Stimulated activated CD4-positive, alpha-beta T cell treated with anti-CD3 and anti-CD28 coated beads, Interleukin-1b, Interleukin-23, amount 100 ng/mL, for 48 hours (primary cell): ENCODE measurements at places on chromosomes 4 and X.

DNA sequence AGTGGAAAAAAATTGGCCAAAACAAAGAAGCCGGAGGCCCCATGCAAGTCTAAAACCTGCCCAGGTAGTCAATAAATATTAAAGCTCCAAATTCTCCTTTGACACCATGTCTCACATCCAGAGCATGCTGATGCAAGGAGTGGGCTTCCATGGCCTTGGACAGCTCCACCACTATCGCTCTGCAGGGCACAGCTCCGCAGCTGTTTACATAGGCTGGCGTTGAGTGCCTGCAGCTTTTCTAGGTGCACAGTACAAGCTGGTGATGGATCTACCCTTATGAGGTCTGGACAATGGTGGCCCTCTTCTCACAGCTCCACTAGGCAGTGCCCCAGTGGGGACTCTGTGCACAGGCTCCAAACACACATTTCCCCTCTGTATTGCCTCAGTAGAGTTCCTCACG, 84.2 kb upstream of the LANCL3 start:
- DNase-seq = no peak

GRCh38 chr4:156073976-156074375, 120.3 kb upstream of the CTSO start:
- no peak for DNase-seq

DNA sequence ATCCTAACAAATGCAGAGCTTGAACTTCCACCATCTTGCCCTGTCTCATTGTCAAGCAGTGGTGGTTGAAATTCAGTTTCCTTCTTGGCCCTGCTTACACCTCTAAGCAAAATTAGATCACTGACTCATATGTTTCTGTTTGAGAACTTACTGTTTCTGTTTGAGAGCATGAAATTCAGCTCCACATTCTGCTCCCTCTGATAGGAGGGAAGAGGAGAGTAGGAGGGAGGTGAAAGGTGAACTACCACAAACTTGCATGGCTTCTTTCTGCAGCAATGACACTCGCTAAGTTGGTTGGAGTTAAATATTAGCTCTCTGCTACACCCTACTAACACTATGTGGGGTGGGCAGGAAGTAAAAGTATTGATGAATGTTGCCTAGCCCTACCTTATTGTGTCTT, 117.8 kb upstream of the EDA2R start:
- no peak for DNase-seq

- DNase-seq = no peak
These were observed 134.3 kb downstream of the TEX11 start for GRCh38 chrX:70774223-70774622.

- no peak for DNase-seq
These were observed 296.9 kb downstream of the INPP4B start for GRCh38 chr4:142549248-142549647.

- DNase-seq = no peak
These were observed 29.3 kb downstream of the WDR1 start for GRCh38 chr4:10087152-10087791.

GRCh38 chrX:122188751-122189150, 995.3 kb upstream of the GRIA3 start:
- DNase-seq = no peak
